ENCODE measurements at places on chromosomes 7 and 10.

- DNase-seq, result no peak
Measured at GRCh38 chr7:150867605-150868004, 15.3 kb downstream of the AOC1 start.

GRCh38 chr10:71849461-71849908, 1.6 kb downstream of the PSAP start:
- DNase-seq, result no peak

DNA sequence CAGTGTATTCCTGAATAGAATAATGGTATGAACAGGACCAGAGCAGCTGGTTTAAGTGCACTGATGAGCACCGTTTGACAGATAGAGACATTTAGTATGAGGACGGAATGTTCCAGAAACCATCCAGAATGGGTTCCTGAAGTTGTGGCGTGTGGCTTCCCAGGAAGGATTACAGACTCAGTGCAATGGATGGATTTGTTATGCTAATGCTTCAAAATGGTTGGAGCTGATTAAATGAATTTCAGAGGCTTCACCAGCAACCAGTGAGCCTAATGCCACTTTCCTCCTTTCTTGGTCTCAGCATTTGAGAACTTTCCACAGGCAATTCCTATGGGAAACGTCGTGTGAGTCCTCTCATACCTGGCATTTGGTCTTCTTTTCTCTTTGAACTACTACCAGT, 9.9 kb downstream of the GATA3 start:
- no peak for DNase-seq

DNA sequence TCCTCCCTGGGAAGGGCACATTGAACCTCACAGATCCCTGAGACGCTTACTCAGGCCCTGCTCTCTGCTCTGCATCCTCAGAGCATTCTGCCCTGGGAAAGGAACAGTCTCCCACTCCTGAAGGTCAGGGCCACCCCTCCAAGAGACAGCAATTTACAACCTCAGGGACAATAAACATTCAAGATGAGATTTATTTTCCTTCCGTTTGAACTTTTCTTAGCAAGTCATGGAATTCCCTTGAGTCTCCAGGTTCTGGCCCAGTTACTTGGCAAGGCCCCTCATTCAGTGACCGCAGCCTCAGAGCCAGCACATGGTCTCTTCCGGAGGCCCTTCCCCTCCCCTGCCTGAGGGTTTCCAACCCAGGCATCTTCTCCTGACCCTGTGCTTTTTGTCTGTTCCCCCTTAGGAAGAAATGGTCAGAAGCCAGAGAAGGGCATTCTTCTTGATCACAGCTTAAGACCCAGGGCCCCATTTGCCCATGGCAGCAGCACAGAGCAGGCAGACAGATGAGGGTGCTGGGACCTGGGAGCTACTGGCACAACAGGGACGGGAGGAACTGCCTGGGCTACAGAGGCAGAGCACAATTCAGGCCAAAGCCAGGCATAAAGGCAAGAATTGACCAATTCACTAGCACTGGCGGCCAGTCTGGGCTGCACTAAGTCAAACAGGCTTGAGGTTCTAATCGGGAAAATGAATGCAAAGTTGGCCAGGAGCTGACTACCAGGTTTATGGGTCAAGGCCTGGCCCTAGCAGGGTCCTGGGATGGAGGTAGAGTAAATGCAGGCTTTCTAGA, 56.7 kb downstream of the VSTM4 start:
- DNase-seq, result peak; percentile 59

DNA sequence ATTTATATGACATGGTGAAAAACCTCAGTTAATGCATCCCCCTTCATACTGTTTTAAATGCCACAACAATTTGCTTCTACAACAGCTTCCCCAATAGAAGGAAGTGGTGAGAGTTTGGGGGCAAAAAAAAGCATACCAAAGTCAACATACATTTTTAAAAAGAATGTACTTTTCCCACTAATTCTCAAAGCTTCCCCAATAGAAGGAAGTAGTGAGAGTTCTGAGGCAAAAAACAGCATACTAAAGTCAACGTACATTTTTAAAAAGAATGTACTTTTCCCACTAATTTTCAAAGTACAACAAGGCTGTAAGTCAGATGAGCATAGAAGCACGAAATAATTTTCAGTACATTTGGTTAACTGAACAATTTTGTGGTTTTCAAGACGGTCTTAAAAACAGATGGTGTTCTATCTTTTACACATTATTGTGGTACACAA, 24.0 kb downstream of the WASL start:
- DNase-seq, result no peak

GRCh38 chr10:87712913-87713616, 53.4 kb downstream of the PAPSS2 start:
- no peak for DNase-seq

- DNase-seq, result no peak
Measured at GRCh38 chr10:8636371-8636770, 581.9 kb downstream of the GATA3 start.

- peak; percentile 37 for DNase-seq
Measured at GRCh38 chr7:23357190-23358093, 58.3 kb downstream of the MALSU1 start.

Measured in cardiac muscle cell (in vitro differentiated cells and primary cell).